ENCODE measurements at places on chromosomes 1 and 21.

DNA sequence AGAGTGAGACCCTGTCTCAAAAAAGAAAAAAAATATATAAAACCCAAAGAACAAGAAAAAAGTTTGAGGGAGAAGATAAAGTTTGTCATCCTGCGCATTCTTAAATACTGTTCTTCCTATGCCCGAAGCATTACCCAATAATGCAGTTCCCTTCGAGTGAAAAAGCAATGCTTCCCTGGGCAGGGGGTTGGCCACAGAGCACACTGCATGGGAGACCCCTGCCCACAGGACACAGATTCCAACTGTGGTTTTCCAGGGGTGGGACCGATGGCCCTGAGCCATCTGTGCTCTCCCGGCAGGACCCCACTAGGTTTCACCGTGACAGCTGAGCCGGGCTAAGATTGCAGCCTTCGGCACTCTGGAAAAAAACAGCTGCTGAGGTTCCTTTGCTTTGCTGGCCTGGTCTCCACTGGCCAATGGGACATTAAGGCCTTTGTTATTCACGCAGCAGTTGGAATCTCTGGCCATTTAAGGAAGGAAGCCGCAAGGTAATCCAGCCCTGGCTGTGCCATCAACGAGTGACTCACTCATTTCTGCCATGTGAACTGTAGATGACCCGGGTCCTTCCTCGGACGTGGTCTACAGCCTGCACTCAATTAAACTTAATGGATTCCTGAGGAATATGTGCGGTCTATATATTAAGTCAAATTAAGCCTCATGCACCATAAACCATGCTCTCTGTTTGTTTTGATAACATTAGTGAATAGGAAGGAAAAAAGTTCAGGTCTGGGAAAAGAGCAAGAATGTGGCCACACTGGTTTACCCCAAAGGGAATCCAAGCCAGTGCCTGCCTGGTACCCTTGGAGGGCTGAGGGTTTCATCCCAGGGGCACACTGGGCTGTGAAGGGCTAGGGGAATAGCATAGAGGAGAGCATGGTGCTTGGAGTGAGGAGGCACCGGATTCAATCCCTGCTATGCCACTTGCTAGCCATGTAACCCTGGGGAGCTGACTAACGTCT is 163.2 kb downstream of the ZBTB18 start:
- DNase-seq: no peak

DNA sequence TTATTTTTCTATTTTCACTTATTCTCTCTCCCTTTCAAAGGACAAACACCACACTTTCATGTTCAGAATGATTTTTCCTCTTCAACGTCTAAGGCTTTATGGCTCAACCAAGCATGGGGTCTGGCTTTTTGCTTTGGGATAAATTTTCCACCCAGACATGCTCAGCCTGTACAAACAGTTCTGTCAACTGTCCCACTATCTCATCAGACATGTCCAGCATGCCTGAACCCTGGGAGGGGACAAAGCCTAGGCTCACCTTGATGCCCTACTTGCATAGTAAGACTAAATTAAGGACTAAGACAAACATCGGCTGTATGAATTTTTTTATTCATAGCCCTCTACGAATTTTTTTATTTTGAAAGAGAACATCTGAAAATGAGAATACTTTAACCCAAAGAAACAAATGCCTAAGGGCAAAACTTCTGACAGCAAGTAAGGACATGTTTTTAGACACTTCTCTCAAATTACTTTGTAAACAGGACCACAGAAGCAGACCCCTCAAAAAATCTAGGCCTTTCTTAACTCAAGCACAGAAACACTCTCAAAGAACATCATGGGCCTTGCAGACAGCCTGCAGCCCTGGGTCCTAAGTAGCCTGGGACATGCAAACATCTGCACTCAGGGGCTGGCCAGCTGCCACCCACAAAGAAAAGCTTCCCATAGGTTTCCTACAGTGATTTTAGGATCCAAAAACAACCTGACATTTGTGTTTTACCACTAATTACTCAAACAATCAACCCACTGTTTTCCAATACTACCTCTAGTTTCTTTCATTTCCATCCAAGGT is 72.3 kb upstream of the PALMD start:
- no peak for DNase-seq

DNA sequence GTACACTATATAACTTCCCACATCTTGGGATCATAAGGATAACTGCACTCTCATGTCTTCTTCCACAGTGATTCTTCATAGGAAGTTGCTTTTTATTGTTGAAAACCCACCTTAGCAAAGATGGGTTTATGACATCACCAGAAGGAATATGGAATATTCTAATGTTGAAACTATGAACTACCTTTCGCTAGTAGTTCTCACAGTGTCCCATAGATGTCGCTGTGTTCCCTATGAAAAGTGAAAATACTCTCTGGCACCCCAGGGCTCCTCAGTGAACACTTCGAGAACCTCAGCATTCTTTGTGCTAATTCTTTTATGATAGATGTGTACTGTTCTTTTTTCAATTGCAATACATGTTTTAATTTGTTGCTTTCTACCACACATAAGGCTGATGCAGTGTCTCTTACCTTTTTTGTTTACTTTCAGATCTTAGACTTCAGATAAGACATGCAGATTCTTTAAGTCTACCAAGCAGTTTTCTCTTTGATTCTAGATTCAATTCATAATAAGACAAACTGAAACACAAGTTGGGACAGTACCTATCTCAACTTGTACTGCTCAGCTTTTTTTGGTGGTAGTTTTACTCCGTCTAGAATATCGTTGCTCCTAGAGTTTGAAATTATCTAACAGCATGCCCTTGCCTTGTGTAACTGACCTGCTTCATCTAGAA is 90.8 kb downstream of the GTF2B start:
- DNase-seq: peak; percentile 78

DNA sequence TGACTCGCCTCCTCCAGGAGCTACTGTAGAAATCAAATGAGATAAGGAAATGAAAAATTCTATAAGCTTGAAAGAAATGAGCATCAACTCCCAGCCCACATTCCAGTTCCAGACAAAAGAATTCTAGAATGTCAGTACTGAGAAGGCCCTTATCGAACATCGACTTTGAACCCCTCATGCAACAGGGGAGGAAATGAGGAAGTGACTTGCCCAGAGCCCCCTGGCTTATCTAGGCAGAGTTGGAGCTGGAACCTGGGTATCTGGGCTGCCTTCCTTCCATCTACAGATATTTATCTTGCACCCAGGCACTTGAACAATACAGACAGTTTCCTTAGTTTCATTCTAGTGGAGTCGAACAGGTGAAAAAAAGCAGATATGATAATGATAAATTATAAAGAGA is 22.3 kb downstream of the MECR start:
- DNase-seq: no peak

- DNase-seq: no peak
Observed at GRCh38 chr1:27292106-27292505, 29.9 kb upstream of the TMEM222 start.

DNA sequence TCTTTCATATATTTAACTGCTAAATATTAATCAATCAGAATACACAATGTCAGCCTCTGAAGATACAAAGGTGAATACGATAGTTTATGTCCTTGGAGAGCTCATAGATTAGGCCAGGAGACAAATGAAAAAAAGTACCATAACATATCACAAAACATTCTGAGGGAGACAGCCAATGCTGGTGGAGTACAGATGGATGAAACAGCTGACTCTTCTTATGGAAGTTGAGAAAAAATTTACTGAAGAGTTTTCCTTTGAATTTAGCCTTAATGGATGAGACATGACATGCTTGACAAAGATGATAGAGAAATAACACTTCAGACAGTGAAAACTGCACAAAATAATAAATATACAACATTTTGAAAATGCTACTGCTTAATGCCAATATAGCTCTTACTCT is 193.5 kb downstream of the PDE4B start:
- DNase-seq: no peak

GRCh38 chr21:38631206-38631605 is 132.9 kb upstream of the ERG start:
- DNase-seq: no peak

DNA sequence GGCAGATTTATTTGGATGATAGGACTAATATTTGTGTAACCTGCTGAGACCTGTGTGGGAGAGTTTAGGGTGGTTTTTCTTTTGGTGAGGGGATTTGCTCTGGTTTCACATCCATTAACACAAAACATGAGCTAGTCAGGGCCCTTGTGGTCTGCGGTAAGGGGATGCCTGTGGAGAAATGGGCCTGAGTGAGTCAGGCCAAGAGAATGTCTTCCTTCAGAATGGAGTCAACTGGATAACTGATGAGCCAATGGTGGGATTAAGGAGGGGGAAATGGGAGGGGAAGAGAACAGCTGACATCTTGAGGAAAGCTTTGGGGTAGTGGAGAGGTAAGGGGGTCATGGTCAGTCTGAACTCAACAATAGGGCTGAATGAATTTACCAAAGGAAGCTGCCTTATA is 13.9 kb downstream of the WNT2B start:
- no peak for DNase-seq

DNA sequence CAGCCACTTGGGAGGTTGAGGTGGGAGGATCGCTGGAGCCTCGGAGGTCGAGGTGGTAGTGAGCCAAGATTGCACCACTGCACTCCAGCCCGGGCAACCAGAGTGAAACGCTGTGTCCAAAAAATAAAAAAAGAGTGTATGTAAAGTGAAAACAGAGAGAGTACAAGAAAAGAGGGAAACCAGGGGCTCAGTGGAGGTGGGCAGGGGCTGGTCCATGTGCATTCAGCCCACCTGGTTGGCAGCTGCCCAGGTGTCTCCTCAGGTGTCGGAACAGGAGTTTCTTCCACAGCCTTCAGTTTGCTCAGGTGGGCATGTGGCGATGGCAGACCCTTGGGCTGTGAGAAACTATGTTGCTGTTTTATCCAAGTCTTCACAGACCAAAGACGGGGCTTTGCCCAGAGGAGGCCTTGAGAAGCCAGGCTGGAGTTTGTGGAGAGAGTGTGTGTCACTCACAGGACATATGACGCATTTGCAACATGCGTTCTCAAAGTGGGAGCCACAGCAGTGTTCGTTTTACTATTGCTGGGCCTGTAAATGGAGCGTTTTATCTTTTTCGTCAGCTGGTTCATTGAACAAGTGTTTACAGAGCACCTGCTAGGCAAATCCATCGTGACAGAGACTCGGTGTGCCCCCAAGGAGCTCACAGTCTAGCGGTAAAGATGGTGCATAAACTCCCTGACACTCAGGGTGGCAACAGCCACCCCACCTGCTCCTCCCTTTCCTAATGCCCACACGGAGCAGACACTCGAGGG is 22.4 kb upstream of the SAMD11 start:
- no peak for DNase-seq

GRCh38 chr1:175043824-175044223 is 20.6 kb upstream of the MRPS14 start:
- DNase-seq: no peak

GRCh38 chr1:73564294-73564693 is 633.7 kb downstream of the LRRIQ3 start:
- no peak for DNase-seq

GRCh38 chr1:180235077-180235501 is 5.0 kb downstream of the LHX4 start:
- no peak for DNase-seq

GRCh38 chr1:43274125-43274803 is 4.5 kb downstream of the TMEM125 start:
- DNase-seq: peak; percentile 54
